ENCODE measurements at places on chromosomes 16 and 17. TPM values are rescaled to one million over a fixed set of nuclear protein-coding genes. Genes with fewer than 3 reads are reported as not detected.

- no peak for DNase-seq
- no peak overlapping the region for H3K27ac ChIP-seq
- H3K27me3 ChIP-seq = no peaks in the 10 kb centered on the region
- H3K4me3 ChIP-seq = no peak overlapping the region
These were observed 288.4 kb downstream of the IRX3 start for GRCh38 chr16:53998024-53998810.

GRCh38 chr16:4157376-4157825, 41.2 kb upstream of the ADCY9 start:
- H3K27me3 ChIP-seq = peaks cover 9% of the 10 kb centered on the region
- H3K4me1 ChIP-seq = no peaks in the 10 kb centered on the region
- H3K36me3 ChIP-seq = no peaks in the 10 kb centered on the region

TSPAN10 gene
- total RNA-seq = 1.2 TPM

SNAI3 gene
- 13.4 TPM for total RNA-seq

DNA sequence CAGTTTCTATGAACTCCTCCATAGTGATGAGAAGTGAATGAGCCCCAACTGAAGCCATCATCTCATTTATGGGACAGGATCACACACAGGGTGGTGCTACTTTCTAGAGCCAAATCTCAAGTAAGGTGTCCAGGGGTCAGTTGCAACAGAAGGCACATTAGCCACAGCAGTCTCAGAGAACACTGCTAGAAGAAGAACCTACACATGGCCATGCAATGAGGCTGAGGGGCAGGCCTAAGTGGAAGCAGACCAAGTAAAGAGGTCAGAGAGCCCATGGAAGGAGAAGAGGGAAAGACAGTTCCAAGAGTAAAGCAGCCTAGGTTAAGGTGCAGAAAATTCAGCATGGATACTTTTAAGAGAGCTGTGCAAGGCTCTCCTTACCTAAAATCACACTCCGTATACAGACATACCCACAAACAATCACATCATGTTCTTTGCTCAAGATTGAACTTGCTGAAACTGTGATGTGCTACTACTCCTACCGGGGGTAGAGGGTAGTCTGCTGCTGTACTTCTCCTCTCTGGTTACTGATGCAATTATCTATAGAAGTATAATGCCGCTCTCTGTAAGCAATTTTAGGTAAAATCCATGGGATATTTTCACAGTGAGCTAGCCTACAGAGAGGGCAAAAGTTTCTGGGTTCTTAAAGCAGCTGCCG, 1.7 kb downstream of the ABCA8 start:
- no peak overlapping the region for H3K27ac ChIP-seq
- H3K36me3 ChIP-seq = no peaks in the 10 kb centered on the region
- H3K4me3 ChIP-seq = no peak overlapping the region
- DNase-seq = no peak
- H3K4me1 ChIP-seq = no peaks in the 10 kb centered on the region

DNA sequence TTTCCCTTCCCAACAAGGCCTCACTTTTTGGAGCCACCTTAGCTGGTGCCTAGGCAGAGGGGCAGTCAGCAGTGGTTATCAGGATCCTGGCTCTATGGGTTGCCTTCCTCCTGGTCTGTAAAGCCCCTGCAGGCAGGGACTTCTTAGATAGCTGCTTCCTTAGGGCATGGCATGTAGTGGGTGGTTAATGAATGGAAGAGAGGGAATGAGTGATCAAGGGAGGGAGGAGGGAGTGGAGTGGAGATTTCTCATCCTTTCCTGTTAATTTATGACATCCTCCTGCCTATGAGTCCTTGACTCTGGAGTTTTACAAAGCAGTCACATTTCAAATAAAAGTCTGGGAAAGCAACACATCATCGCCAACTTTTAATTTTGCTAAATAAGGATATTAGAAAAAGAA, 40.7 kb downstream of the SNX20 start:
- H3K27ac ChIP-seq = no peak overlapping the region
- DNase-seq = no peak
- no peak overlapping the region for H3K4me3 ChIP-seq

PRSS21 gene
- total RNA-seq = 5.2 TPM

CLDN9 gene
- total RNA-seq = 0.16 TPM

DNA sequence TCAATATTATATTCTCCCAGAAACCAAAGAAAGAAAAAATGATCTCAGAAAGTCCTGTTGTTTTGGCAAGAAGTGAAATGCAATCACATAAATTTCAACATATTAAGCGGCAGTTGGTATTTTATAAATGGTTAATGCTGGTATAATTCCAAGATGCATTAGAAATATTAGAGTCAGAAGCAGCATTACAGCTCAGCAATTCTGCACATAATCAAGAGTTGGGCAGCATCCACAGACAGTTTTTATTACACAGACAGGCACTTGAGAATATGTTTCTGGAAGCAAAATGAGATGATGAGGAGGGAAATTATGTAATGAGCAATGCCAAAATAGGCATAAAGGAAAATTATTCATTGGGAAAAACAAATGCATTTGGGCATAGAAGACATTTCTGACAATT, 148.1 kb downstream of the KCNJ2 start:
- H3K36me3 ChIP-seq = no peaks in the 10 kb centered on the region
- no peak overlapping the region for H3K27ac ChIP-seq
- no peak for DNase-seq
- H3K27me3 ChIP-seq = no peaks in the 10 kb centered on the region

- H3K27ac ChIP-seq = no peak overlapping the region
- H3K36me3 ChIP-seq = no peaks in the 10 kb centered on the region
- H3K4me3 ChIP-seq = no peak overlapping the region
- H3K4me1 ChIP-seq = peaks cover 36% of the 10 kb centered on the region
- H3K27me3 ChIP-seq = peaks cover 51% of the 10 kb centered on the region
These were observed 468.1 kb downstream of the SOX9 start for GRCh38 chr17:72588961-72589360.

Data from activated CD8-positive, alpha-beta T cell treated with anti-CD3 and anti-CD28 coated beads, Interleukin-2, amount 10 ng/mL, durations not matched to agents 7 days and 5 days (primary cell).